ENCODE measurements at places on chromosomes 5 and 9.

DNA sequence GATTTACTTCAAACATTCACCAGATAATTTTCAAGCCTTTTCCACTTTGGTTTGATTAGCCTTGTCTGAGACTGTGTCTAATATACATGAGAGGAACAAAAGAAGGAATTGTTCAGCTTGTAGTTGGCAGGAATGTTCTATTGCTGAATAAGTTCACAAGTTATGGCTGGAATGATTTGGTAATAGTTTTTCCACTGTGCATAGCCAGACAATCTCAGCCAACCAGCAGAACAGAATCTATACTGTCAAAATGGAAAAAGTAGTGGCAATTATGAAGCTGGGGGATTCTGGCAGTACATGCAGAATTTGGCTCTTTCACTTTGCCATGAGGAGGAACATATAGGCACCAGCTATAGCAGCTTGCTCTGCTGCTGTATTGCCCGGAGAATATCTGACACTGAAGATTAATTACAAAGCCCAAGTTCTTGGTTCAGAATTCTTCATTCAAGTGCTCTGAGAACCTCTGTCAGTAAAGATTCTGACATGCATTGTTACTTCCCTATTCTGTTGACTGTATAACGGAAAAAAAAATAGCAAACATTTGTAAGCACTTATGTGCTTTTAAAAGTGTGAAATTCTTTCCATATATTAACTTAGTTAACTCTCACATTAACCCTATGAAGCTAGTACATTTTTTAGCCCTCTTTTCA lies 150.6 kb downstream of the PRR16 start:
- no peak for DNase-seq

GRCh38 chr5:4079831-4080230 lies 484.2 kb downstream of the IRX1 start:
- no peak for DNase-seq

- no peak for DNase-seq
These were observed 326.9 kb downstream of the SLIT3 start for GRCh38 chr5:168974082-168974481.

- DNase-seq: no peak
These were observed 26.7 kb upstream of the PSD2 start for GRCh38 chr5:139768807-139769465.

DNA sequence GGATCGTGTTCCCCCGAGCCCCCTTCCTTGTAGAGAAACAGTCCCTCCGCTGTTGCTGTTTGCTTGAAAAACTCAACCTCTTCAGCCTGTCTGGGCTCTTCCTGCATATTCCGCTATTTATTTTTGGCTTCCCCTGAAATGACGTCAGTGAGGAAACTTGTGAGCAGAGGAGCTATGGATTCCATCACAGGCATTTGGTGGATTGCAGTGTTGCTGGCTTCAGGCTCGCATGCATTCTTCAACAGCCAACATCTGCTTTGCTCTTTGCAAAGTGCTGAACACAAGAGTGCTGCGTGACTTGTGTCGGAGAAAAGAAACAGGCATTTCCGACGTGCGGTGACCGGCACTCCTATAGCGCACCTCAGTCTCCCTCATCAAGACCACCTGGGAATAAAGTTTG lies 232.7 kb downstream of the RFK start:
- DNase-seq: no peak
